ENCODE measurements at places on chromosomes 2 and 18.
A peak's percentile ranks its signal among the peaks of the same experiment; 100 is the strongest.

DNA sequence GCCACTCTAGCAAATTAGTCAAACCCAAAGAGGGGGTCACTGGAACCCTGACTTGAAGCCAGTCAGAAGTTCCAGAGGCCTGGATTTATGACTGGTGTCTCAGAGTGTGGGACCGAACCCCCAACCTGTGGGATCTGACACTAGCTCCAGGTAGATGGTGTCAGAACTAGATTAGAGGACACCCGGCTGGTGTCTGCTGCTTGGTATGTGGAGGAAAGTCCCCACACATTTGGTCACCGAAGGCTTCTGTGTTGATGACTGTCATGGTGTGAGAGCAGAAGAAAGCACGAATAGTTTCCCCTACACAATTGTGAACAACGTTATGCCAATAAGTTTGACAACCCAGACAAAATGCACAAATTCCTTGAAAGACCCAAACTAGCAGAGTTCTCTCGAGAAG, 48.1 kb downstream of the B3GNT2 start:
- DNase-seq, result no peak

- DNase-seq, result no peak
Measured at GRCh38 chr2:226671141-226671676, 128.4 kb downstream of the IRS1 start.

DNA sequence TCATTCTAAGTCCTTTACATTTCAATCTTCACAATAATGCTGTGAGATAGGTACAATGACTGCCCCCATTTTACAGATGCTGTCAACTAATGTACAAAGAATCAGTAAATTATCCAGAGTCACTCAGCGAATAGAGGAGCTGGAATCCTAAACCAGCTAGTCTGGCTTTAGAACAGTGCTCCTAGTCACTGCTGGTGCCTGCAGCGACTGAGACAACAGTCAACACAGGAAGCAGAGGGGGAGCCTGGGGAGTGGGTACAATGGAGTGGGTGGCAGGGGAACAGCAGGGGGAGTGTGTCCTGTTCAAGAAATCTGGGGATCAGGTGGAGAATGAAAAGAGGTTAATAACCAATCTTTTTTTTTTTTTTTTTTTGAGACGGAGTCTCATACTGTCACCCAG, 37.3 kb downstream of the CCDC93 start:
- no peak for DNase-seq

DNA sequence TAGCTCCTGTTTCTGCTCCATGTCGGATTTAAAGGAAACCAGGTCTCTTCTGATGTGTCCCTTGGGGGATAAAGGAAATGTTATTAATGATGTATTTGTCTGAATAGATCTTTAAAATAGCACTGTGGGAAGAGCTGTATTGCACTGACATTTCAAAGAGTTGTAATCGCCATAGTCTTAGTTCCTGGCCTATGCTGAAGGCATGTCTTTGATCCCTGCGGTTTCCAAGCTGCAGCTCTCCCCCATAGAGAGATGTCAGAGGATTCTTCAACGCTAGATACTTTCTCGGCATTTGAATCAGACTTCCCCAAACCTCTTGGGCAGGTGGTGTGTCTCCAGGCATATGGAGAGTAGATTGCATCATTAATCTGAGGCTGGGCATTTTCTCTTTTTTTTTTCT, 40.4 kb downstream of the NAT8 start:
- DNase-seq, result no peak

- no peak for DNase-seq
Measured at GRCh38 chr2:45008296-45009129, 739 bp downstream of the SIX2 start.

DNA sequence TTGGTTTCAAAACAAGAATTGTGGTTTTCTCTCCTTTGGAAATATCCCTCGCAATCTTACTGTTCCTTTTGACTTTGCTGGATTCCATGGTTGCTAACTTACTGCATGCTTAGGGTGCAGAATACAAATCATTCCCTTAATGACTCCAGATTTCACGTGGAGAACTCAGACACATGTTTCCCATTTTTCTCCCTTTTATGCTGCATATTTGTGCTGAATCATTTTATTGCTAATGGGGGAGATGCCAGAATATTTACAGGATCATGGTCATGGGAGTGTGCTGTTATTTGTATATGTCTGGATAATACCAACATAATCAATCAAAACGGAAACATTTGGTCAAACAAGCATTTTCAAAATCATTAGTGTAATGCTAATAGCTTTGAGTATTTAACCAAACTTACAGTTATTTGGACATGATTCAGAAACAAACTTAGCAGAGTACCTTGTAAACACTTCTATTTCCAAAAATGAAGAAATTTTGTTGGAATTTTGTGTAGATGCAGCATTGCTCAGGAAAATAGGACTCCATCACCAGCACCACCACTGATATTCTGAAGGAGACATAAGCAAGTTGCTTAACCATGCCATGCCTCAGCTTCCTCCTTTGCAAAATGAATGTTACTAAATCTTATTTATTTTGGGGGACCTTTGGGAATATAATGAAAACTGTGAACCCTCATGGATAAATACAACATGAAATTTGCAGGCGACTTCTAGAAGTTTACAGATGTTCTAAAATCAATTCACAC, 122.5 kb upstream of the RND3 start:
- DNase-seq, result no peak

- no peak for DNase-seq
Measured at GRCh38 chr2:4077017-4077416, 373.6 kb downstream of the DCDC2C start.

DNA sequence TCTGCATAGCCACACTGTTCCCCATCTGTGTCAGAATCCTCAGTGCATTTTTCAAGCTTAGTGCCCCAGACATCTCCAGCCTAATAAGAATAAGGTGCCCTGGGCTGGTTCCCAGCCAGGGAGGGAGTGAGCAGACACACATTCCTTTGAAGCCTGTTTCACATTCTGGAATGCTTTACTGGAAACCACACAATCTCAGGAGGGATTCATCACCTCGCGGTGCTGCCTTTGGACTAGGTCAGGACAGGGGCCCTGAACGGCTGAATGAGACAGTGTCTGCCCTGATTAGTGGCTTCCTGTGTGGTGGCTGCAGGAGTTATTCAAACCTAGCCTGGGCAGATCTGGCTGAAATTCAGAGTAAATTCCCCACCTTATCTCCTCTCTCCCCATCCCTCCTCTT, 108.0 kb upstream of the LDAH start:
- DNase-seq, result no peak

GRCh38 chr2:136221026-136221425, 103.1 kb upstream of the CXCR4 start:
- DNase-seq, result no peak

GRCh38 chr2:195613922-195614321, 43.1 kb upstream of the SLC39A10 start:
- no peak for DNase-seq

DNA sequence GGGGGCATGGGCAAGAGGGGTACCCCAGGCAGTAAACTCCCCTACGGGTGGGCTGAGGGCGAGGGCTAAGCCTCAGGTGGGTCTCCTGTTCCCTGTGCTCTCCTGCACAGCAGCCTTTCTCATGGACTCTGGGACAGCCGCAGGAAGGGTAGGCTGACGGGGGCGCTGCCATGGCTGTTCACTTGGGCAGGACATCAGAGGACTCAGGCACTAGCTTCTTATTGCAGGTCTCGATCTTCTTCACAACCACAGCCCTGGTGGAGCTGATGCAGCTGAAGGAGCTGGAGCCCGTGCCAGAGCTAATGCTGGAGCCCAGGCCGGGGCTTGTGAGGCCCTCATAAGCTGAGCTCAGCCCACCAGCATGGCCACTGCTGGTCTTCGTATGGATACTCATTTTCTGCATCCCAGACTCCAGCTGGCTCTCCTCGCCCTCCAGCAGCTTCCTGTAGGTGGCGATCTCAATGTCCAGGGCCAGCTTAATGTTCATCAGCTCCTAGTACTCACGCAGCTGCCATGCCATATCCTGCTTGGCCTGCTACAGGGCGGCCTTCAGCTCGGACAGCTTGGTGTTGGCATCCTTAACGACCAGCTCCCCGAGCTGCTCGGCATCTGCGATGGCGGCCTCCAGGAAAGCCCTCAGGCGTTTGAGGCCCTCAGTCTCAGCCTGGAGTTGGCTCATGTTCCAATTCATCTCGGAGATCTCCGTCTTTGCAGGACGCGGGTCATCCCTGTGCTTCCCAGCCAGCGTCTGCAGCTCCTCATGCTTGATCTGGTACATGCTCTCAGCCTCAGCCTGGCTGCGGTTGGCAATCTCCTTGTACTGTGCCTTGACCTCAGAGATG, 359.8 kb upstream of the SETBP1 start:
- no peak for DNase-seq

- DNase-seq, result no peak
Measured at GRCh38 chr2:187364696-187365095, 83.4 kb downstream of the CALCRL start.

DNA sequence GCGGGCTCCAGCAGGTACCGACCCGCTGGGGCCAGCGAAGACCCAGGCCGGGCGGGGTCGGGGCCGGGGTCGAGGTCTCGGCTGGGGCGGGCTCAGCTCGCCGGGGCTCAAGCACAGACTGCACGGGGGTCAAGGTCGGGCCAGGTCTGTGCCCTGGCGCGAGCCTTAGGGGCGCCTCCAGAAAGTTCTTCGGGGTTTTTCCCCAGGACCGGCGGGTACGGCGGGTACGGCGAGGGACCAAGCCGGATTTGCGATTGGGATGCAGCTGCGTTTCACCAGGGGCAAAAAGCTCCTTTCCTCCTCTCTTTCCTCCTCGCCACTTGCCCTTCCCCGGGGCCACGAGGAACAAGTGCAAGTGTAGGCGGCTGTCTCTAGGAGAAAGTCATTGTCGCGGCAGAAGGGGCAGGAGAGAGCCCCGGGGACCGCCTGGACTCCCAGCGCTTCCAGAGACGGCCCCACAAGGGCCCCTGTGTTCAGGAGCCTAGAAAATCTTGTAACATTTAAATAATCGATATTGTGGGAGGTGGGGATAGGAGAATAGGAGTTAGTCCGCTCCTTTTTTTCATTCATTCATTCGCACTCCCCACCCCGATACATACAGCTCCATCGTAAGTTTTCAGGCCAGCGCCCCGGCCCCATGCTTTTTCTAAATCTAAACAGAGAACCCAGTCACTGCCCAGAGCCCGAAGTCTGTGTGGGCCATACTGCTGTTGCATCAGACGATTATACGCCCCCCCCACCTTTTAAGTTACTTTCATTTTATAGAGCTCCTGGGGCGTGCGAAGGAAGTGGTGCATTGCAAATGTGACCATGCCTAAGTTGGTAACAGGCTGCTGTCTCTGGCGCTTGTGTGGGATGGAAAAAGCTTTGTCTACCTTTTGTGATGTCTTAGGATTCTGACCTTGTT, 679 bp downstream of the PMAIP1 start:
- DNase-seq, result no peak

GRCh38 chr18:59041819-59042815, 97.6 kb upstream of the SEC11C start:
- DNase-seq, result peak; percentile 52

GRCh38 chr18:48032876-48033789, 102.7 kb upstream of the SMAD2 start:
- DNase-seq, result no peak

- no peak for DNase-seq
Measured at GRCh38 chr2:67526283-67526682, 129.2 kb downstream of the ETAA1 start.

DNA sequence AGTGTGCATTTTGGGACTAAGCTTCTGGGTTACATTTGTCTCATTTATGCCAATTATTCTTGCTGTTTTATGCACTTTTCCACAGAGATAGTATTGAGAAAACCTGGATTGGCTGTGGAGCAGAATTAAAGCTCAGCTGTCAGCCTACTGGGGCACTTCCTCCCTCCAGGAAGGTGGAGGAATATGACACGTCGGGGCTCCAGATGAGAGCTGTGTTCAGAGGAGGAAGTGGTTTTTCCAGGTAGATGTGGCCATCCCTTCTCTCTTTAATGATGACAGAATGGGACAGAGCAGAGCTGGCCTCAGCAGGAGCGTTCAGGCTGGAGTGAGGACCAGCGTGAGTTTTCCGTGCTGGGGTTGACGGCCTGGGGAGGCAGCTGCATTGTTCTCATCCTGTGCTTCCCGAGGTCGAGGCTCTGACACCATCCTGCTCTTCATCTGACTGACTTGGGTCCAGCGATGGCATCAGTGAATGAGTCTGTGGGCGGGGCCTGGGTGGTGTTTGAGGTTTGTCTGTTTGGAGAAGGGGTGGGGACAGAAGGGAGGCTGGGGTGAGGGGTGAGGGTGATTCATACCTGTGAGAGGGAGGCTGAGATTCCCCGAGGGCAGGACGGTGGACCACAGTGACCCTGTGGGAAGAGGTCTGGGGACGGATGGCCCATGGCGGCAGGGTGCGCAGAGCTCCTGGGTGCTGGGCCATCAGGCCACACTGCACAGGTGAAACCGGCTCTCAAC, 207.0 kb downstream of the LDLRAD4 start:
- DNase-seq, result no peak

All from anterior cingulate cortex (tissue), 58 donors.